Ascending aorta (tissue), 2 donors: ENCODE measurements at places on chromosomes 2 and 18. TPM values are rescaled to one million over a fixed set of nuclear protein-coding genes. Genes with fewer than 3 reads are reported as not detected.

The HOXD3 gene
- 8.6 TPM for total RNA-seq

The DPP10 gene
- not detected for total RNA-seq

The SKA1 gene
- total RNA-seq: not detected

DNA sequence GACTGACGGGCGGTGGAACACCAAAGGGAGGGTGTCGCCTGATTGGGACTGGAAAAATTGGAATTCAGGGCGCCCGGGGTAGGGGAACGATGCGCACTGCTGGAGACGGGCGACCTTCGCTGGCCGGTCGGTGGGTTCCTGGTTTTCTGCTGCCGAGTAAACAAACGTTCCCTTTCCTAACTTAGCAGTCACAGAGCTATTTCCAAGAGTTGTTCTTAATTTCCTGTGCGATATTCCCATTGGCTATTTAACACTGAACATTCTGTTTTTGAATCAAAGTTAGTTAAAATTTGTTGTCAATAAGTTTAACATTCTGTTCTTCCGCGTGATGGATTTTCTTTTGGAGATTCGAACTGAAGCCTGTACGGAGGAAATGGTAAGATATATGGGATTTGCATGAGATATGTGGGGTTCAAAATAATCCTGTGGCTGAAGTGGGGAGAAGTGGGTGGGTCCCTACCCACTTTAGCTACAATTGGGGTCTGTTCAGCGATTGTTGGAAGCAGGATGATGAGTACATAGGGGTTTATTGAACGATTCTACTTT lies 862 bp downstream of the C18orf54 start:
- H3K36me3 ChIP-seq: no peaks in the 10 kb centered on the region
- no peaks in the 10 kb centered on the region for H3K27me3 ChIP-seq
- DNase-seq: no peak

- H3K4me3 ChIP-seq: no peak overlapping the region
- no peak for DNase-seq
- H3K36me3 ChIP-seq: peaks cover 10% of the 10 kb centered on the region
- H3K27me3 ChIP-seq: no peaks in the 10 kb centered on the region
Measured at GRCh38 chr2:69099541-69099940, 86.6 kb downstream of the ANTXR1 start.

DNA sequence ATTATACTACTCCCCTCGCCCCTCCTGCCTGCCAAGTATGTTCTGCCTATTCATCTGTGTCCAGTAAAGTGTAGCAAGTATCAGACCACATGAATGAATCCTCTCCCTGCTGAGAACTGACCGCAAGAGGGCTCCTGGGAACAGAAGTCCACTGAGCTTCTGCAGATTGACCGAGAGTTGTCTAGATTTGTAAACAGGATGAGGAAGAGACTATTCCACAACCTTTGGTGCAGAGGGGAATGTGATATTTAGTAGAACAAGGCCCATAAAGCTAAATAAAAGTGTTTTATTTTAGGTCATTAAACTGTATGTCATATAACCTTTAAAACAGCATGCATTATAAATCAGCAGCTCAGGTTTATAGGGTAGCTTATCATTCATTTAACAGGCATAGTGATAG lies 377.0 kb downstream of the DCC start:
- no peak for DNase-seq
- no peaks in the 10 kb centered on the region for H3K27me3 ChIP-seq

DNA sequence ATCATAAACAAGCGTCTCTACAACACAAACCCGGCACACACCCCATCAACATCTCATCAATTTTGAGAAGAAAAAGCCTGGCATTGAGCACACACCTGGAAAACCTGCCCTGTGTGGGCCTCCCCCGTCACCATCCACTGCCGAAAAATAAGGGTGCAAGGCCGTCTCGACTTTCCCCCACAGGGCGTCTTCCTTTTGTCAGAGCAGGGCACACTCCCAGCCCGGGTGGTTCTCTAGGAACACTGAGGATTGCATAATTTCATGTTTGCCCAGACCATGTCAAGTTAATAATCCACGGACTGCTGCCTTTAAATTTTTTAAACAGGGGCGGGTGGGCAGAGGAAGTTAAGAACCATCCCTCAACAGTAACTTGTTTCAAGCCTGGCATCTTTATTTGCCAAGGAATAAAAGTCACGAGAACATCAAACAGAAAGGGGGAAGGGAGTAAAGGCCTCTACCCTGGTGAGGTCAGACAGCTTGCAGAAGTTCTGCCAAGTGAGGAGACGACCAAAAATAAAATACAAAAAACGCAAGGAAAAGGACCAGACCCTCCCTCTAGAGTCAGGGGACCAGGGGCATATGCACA lies 2.1 kb downstream of the TFCP2L1 start:
- H3K27me3 ChIP-seq: peaks cover 8% of the 10 kb centered on the region
- no peak overlapping the region for H3K4me3 ChIP-seq
- H3K4me1 ChIP-seq: no peaks in the 10 kb centered on the region
- no peak overlapping the region for H3K27ac ChIP-seq
- DNase-seq: no peak

GRCh38 chr2:240688553-240688919 lies 3.1 kb upstream of the AQP12A start:
- H3K4me3 ChIP-seq: no peak overlapping the region
- H3K27ac ChIP-seq: no peak overlapping the region
- H3K36me3 ChIP-seq: no peaks in the 10 kb centered on the region
- no peaks in the 10 kb centered on the region for H3K27me3 ChIP-seq
- no peak for DNase-seq

DNA sequence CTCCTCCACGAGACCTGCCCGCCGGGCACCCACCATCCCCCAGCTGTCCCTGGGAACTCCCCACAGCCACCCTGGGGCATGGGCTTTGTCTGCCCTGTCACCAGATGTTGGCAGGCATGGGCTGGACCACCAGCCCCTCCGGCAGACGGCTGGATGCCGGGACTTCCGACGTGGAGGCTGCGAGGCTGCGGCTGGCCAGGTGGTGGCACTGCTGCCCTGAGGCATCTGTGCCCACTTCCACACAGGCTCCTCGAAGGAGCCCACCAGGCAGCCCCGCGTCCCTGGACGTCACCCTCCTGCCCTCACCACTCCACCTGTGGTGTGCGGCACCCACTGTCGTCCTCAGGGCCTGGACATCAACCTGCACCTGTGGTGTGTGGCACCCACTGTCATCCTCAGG lies 319.9 kb upstream of the SALL3 start:
- DNase-seq: no peak
- H3K36me3 ChIP-seq: no peaks in the 10 kb centered on the region
- H3K4me1 ChIP-seq: no peaks in the 10 kb centered on the region
- no peaks in the 10 kb centered on the region for H3K27me3 ChIP-seq
- no peak overlapping the region for H3K4me3 ChIP-seq
- H3K27ac ChIP-seq: no peak overlapping the region

GRCh38 chr2:164911832-164912231 lies 43.5 kb downstream of the SLC38A11 start:
- no peaks in the 10 kb centered on the region for H3K27me3 ChIP-seq
- no peak for DNase-seq
- H3K4me3 ChIP-seq: no peak overlapping the region
- H3K27ac ChIP-seq: no peak overlapping the region
- no peaks in the 10 kb centered on the region for H3K36me3 ChIP-seq

GRCh38 chr2:225597911-225598310 lies 198.4 kb downstream of the NYAP2 start:
- no peak overlapping the region for H3K4me3 ChIP-seq
- H3K4me1 ChIP-seq: no peaks in the 10 kb centered on the region
- no peak overlapping the region for H3K27ac ChIP-seq
- no peaks in the 10 kb centered on the region for H3K36me3 ChIP-seq
- no peaks in the 10 kb centered on the region for H3K27me3 ChIP-seq

GRCh38 chr2:218732761-218733158 lies 22.1 kb downstream of the TTLL4 start:
- H3K36me3 ChIP-seq: peaks cover under 1% of the 10 kb centered on the region
- no peaks in the 10 kb centered on the region for H3K27me3 ChIP-seq
- DNase-seq: no peak
- H3K4me1 ChIP-seq: peaks cover 3% of the 10 kb centered on the region
- no peak overlapping the region for H3K4me3 ChIP-seq

- no peaks in the 10 kb centered on the region for H3K27me3 ChIP-seq
- H3K4me1 ChIP-seq: peaks cover 2% of the 10 kb centered on the region
- no peak overlapping the region for H3K4me3 ChIP-seq
- no peak overlapping the region for H3K27ac ChIP-seq
- H3K36me3 ChIP-seq: peaks cover 15% of the 10 kb centered on the region
- no peak for DNase-seq
Measured at GRCh38 chr2:119251652-119252051, 28.0 kb downstream of the STEAP3 start.

DNA sequence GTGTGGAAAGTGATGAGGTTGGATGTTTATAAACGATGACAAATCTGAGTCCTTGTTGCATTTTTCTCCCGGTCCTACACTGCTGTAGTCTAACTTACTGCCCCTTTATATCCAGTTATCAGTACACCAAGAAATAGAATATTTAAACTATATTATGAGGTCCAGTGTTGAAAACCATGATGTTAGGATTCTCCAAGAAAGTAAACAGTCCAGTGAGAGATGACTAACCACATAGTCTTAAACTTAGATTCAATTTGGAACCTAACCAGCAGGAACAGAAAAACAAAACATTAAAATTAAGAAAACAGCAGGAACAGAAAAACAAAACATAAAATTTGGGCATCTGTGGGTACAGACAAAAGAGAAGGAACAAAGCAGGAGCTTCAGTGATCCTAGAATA lies 143.2 kb downstream of the TPGS2 start:
- H3K27ac ChIP-seq: no peak overlapping the region
- H3K4me3 ChIP-seq: no peak overlapping the region
- H3K36me3 ChIP-seq: peaks cover 8% of the 10 kb centered on the region
- H3K27me3 ChIP-seq: no peaks in the 10 kb centered on the region
- no peak for DNase-seq

DNA sequence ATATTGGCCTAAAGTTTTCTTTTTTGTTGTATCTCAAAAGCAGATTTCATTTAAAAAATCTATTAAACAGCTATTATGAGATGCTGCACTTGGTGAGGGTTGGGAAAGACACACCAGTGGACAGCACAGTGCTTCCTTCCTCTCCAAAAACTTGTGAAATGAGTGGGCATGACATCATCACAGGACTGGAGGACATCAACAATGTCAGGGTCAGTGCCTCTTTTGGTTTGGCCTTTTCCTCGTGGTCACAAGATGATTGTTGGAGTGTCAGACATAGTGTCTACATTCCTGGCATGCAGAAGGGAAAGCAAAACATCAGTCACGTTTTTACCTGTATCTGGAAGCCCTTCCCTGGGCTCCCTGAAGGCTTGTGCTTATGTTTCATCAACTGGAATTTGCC lies 49.6 kb downstream of the IL1R2 start:
- H3K27ac ChIP-seq: no peak overlapping the region
- no peaks in the 10 kb centered on the region for H3K27me3 ChIP-seq
- H3K4me3 ChIP-seq: no peak overlapping the region
- no peaks in the 10 kb centered on the region for H3K36me3 ChIP-seq
- no peaks in the 10 kb centered on the region for H3K4me1 ChIP-seq
- DNase-seq: no peak

GRCh38 chr2:632471-632870 lies 44.7 kb downstream of the TMEM18 start:
- H3K27me3 ChIP-seq: no peaks in the 10 kb centered on the region
- no peak for DNase-seq
- H3K27ac ChIP-seq: no peak overlapping the region
- H3K36me3 ChIP-seq: no peaks in the 10 kb centered on the region
- H3K4me3 ChIP-seq: no peak overlapping the region

GRCh38 chr2:188079196-188079595 lies 212.5 kb upstream of the GULP1 start:
- no peaks in the 10 kb centered on the region for H3K27me3 ChIP-seq
- no peaks in the 10 kb centered on the region for H3K36me3 ChIP-seq
- no peak overlapping the region for H3K27ac ChIP-seq
- H3K4me3 ChIP-seq: no peak overlapping the region

GRCh38 chr2:237026981-237027711 lies 58.5 kb upstream of the COPS8 start:
- no peaks in the 10 kb centered on the region for H3K36me3 ChIP-seq
- H3K4me3 ChIP-seq: no peak overlapping the region
- no peaks in the 10 kb centered on the region for H3K4me1 ChIP-seq
- H3K27me3 ChIP-seq: no peaks in the 10 kb centered on the region
- DNase-seq: peak; percentile 83
